Neural crest cell (in vitro differentiated cells): ENCODE measurements at places on chromosomes 2 and 18. TPM values are rescaled to one million over a fixed set of nuclear protein-coding genes. Genes with fewer than 3 reads are reported as not detected.

GRCh38 chr2:241937297-241937696 is 67.8 kb downstream of the RTP5 start:
- H3K4me3 ChIP-seq: no peak overlapping the region
- H3K36me3 ChIP-seq: peaks cover 6% of the 10 kb centered on the region
- no peak for DNase-seq
- no peak overlapping the region for H3K27ac ChIP-seq
- no peaks in the 10 kb centered on the region for H3K27me3 ChIP-seq

DNA sequence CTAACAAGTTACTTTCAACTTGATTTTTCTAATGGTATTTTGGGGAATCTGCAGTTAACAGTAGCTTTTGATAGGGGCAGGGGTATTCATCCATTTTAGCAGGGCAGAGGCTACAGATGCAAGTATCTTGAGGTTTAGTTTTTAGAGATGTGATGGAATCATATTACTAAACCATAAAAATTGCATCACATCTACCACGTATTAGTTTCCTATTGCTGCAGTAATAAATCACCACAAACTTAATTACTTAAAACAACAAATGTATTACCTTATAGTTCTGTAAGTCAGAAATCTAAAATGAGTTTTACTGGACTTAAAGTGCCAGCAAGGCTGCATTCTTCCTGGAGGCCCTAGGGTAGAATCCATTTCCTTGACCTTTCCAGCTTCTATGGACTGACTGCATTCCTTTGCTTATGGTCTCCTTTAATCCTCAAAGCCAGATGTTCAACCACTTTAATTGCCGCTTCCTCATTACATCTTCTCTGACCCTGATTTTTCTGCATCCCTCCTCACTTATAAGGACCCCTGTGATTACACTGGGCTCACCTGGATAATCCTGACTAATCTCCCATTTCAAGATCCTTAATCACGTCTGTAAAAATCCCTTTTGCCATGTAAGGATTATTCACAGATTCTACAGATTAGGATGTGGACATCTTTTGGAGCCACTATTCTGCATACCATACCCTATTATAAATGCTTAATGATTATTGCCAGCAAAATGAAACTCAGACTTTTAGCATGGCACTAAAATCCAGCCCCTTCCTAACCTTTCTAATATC is 21.9 kb upstream of the EXOC6B start:
- no peak for DNase-seq
- no peaks in the 10 kb centered on the region for H3K36me3 ChIP-seq
- no peak overlapping the region for H3K4me3 ChIP-seq
- no peak overlapping the region for H3K27ac ChIP-seq
- H3K4me1 ChIP-seq: no peaks in the 10 kb centered on the region

- no peak for DNase-seq
- H3K4me3 ChIP-seq: no peak overlapping the region
- H3K36me3 ChIP-seq: no peaks in the 10 kb centered on the region
- H3K27me3 ChIP-seq: peaks cover under 1% of the 10 kb centered on the region
- H3K4me1 ChIP-seq: no peaks in the 10 kb centered on the region
These were observed 196.0 kb downstream of the PLCL1 start for GRCh38 chr2:198000417-198000816.

DNA sequence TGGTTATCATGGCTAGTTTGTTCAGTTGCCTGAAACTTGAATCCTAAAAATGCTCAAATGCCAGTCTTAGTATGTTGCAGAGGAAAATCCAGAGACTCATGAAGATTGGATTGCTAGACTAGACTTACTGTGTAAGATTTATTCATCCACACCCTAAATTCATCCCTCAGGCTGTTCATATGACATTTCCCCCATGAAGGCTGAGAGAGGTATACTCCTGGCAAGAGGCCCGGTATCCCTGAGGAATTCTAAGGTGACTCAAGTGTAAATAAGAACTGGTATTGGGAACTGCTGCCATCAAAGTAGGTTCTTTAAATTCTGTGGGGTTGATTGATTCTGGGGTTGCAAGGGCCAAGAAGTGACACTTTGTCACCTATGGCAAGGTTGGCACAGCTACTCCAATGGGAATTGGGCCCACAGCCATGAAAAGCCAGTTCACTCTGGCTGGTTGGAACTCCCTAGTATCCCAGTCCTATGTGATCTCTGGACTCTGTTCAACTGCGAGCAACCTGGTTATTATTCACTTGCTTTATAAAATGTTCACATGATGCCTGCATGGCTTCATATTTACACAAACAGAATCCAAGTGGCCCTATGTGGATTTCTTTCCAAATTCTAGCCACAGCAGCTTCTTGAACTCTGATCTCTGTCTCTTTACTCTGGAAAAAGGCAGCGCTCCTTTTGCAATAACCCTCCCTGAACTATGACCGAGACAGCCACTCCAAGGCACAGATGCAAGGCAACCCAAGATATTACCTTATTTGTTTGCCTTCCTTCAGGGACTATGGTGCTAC is 429.1 kb downstream of the CBLN2 start:
- DNase-seq: no peak
- H3K27ac ChIP-seq: no peak overlapping the region
- H3K27me3 ChIP-seq: no peaks in the 10 kb centered on the region
- H3K36me3 ChIP-seq: no peaks in the 10 kb centered on the region

GRCh38 chr2:240369801-240370585 is 65.5 kb upstream of the GPC1 start:
- H3K36me3 ChIP-seq: no peaks in the 10 kb centered on the region
- H3K27ac ChIP-seq: no peak overlapping the region
- H3K27me3 ChIP-seq: no peaks in the 10 kb centered on the region
- H3K4me1 ChIP-seq: peaks cover 18% of the 10 kb centered on the region

Gene ZNF892
- total RNA-seq: 18.9 and 20.2 TPM in 2 replicates

GRCh38 chr2:193542762-193543161 is 1348.0 kb upstream of the TMEFF2 start:
- H3K36me3 ChIP-seq: peaks cover 6% of the 10 kb centered on the region
- DNase-seq: no peak
- H3K4me3 ChIP-seq: no peak overlapping the region
- H3K27ac ChIP-seq: no peak overlapping the region
- H3K27me3 ChIP-seq: no peaks in the 10 kb centered on the region
- no peaks in the 10 kb centered on the region for H3K4me1 ChIP-seq

- no peaks in the 10 kb centered on the region for H3K27me3 ChIP-seq
- peaks cover 7% of the 10 kb centered on the region for H3K36me3 ChIP-seq
- H3K4me1 ChIP-seq: peaks cover 12% of the 10 kb centered on the region
- no peak overlapping the region for H3K4me3 ChIP-seq
These were observed 599.3 kb upstream of the ZEB2 start for GRCh38 chr2:145119225-145119624.

- H3K27ac ChIP-seq: no peak overlapping the region
- no peaks in the 10 kb centered on the region for H3K27me3 ChIP-seq
- no peak overlapping the region for H3K4me3 ChIP-seq
- H3K36me3 ChIP-seq: no peaks in the 10 kb centered on the region
- no peak for DNase-seq
- no peaks in the 10 kb centered on the region for H3K4me1 ChIP-seq
These were observed 101.0 kb downstream of the ALPK2 start for GRCh38 chr18:58527952-58528287.

DNA sequence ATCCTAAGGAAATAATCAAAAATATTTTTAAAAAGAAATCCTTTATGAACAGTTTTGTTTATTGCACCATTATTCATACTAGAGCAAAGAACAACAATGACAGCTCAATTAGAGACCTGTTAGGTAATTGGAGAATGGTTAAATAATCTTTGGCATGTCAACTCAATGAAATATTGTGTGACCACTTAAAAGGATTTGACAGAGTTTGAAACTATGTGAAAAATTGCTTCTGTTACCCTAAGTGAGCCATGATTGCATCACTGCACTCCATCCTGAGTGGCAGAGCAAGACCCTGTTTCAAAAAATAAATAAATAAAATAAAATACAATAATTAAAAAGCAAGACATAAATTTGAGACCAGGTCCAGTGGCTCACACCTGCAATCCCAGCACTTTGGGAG is 66.1 kb upstream of the ATP8B1 start:
- peaks cover 2% of the 10 kb centered on the region for H3K36me3 ChIP-seq
- no peak for DNase-seq
- H3K4me3 ChIP-seq: no peak overlapping the region
- no peak overlapping the region for H3K27ac ChIP-seq
- peaks cover 17% of the 10 kb centered on the region for H3K27me3 ChIP-seq

Gene UGT1A10
- not detected in 2 replicates for total RNA-seq

Gene LONRF2
- 5.0 and 5.2 TPM in 2 replicates for total RNA-seq

Gene KLHL41
- total RNA-seq: 0.73 and 1.4 TPM in 2 replicates

Gene ABCB11
- total RNA-seq: 0.07 and 0.11 TPM in 2 replicates

Gene IL36G
- not detected in 2 replicates for total RNA-seq

- peaks cover 7% of the 10 kb centered on the region for H3K4me1 ChIP-seq
- DNase-seq: no peak
- peaks cover 7% of the 10 kb centered on the region for H3K36me3 ChIP-seq
- no peaks in the 10 kb centered on the region for H3K27me3 ChIP-seq
- no peak overlapping the region for H3K27ac ChIP-seq
These were observed 29.0 kb downstream of the SLC1A4 start for GRCh38 chr2:65018141-65018582.
